NCI-H226 (cell line): ENCODE measurements at places on chromosomes 13 and 19.
A peak's percentile ranks its signal among the peaks of the same experiment; 100 is the strongest.

- no peak for DNase-seq
Measured at GRCh38 chr13:30647824-30648521, 30.3 kb downstream of the USPL1 start.

DNA sequence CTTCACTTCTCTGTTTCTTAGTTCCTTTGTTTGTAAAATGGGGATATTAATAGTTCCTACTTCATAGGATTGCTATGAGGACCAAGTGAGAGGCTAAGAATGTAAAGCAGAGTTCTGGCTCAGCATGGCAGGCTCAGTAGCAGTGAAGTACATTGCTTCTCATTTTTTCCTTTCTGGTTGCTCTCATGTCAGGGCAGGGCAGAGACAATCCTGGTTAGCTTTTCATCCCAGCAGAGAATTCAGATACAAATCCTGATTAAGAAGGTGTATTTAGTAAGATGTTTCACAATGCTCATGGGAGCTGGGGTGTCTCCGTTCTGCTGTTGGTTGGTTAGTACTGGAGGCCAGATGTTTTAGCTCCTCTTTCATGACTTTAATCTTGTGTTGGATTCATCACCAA, 42.9 kb downstream of the WASF3 start:
- no peak for DNase-seq

GRCh38 chr19:39865953-39866352, 19.8 kb upstream of the FBL start:
- no peak for DNase-seq

DNA sequence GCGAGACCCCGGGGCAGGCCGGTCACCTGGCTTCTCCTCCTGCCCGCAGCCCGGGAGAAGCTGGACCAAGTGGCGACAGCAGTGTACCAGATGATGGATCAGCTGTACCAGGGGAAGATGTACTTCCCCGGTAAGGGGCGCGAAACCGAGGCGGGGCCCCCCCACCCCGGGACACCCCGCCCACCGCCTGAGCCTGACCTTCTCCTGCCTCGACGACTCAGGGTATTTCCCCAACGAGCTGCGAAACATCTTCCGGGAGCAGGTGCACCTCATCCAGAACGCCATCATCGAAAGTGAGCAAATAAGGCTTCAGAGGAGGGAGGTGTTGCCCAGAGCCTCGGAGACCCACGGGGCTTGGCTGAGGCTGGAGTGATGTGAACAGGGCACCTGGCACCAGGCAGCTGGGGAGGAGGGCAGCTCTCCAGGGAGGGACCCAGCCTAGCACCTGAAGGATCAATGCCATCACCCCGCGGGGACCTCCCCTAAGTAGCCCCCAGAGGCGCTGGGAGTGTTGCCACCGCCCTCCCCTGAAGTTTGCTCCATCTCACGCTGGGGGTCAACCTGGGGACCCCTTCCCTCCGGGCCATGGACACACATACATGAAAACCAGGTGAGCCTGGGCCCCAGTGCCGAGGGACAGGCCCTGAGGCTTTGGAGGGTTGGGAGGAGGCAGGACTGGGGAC, 629 bp downstream of the IZUMO4 start:
- no peak for DNase-seq

DNA sequence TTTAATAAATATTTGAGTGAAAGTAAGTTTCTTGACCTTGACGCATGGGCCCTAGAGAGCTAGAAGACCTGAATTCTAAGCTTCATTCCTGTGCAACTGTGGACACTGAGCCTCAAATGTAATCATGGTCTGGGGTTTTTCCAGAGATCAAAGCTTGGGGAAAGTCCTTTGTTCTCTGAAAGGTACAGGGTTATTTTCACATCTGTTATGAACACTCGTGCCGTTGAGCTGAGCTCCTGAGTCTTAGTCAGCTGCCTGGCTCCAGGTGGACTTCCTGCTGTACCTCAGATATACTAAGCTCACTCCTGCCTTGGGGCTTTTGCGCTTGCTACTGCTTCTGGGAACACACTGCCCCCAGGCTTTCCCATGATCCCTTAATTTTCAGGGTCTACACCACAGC, 7.5 kb upstream of the ZBTB32 start:
- no peak for DNase-seq

GRCh38 chr13:33235078-33235477, 50.5 kb downstream of the STARD13 start:
- no peak for DNase-seq

DNA sequence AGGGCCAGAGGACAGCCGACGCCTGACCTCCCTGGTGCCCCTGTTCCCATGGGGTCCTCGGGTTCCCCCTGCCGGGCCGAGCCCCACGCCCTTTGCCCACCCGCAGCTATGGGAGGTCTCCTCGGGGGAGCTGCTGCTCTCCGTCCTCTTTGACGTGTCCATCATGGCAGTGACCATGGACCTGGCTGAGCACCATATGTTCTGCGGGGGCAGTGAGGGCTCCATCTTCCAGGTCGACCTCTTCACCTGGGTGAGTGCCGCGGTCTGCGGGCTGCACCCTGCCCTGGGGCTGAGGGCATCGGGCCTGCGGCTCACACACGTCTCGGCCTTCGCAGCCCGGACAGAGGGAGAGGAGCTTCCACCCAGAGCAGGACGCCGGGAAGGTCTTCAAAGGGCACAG, 6.6 kb downstream of the WDR18 start:
- DNase-seq: no peak

DNA sequence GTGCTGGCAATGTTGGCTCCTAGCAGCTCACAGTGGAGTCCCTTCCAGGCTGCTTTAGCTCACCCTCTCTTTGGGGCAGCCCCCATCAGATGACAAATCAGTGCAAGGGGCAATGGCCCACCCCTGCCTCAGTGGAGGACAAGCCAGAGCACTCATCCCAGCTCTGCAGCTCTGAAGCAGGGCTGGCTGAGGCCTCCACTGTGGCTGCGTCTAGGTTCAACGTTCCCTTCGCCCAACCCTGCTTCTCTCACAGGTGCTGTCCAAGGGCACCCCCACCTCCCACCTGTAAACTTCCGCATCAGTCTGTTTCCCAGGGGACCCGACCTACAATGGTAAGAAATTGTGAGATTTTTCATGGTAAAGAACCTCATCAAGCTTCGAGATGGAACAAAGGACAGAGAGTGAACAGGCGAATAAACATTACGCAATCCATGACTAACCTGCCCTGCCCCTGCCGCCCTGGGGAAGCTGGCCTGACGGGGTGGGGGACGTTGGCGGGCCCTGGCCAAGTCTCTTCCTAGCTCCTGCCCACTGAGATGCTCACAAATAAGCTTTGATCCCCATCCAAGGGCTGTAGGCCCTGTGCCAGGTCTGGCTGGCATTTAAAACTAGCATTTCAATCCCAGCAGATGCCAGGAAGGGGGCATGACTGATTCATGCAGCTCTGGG, 40.5 kb downstream of the DZIP1 start:
- DNase-seq: peak; percentile 19

GRCh38 chr13:48571126-48571913, 38.4 kb upstream of the RCBTB2 start:
- peak; percentile 19 for DNase-seq

DNA sequence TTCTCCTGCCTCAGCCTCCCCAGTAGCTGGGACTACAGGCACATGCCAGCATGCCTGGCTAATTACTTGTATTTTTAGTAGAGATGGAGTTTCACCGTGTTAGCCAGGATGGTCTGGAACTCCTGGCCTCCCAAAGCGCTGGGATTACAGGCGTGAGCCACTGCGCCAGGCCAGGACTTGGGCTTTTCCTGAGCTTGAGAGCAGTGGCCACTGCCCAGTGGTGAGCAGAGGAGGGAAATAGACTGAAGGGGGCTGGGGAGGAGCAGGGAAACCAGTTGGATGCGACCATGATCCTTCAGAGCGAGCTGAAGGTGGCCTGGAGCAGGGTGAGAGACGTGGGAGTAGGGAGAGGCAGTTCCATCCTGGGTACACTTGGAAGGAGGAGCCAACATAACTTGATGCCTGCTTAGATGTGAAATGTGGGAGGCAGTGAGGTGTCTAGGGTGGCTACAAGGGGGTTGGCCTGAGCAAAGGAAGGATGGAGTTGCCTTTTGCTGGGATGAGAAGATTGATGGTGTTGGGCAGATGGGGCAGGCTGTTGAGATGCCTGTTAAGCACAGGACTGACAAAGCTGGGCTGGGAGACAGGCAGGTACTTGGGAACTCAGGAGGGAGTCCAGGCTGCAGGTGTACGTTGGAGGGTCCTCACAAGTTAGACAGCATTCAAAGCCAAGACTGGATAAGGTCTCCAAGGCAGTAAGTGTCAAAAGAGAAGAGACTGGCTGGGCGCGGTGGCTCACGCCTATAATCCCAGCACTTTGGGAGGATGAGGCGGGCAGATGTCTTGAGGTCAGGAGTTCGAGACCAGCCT, 31.8 kb downstream of the KCTD15 start:
- no peak for DNase-seq

GRCh38 chr19:4556597-4557127, 2.8 kb downstream of the SEMA6B start:
- DNase-seq: peak; percentile 38

DNA sequence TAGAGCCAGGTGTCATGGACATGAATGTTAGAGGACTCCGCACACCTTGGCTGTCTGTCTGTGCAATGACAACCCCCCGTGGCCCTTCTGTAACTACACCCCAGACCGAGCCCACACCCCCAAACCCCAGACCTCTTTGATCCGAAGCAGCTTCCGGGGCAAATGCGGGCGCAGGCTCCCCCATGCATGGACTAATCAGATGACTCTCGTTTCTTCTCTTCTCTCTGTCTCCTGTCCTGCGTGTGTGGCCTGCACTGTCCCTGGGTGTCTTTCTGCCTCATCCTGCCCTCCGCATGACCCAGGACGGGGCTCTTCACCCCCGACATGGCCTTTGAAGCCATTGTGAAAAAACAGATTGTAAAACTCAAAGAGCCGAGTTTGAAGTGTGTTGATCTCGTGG, 38.9 kb downstream of the TMED1 start:
- DNase-seq: no peak

- DNase-seq: no peak
Measured at GRCh38 chr19:18999896-19000620, 33.3 kb downstream of the SUGP2 start.

DNA sequence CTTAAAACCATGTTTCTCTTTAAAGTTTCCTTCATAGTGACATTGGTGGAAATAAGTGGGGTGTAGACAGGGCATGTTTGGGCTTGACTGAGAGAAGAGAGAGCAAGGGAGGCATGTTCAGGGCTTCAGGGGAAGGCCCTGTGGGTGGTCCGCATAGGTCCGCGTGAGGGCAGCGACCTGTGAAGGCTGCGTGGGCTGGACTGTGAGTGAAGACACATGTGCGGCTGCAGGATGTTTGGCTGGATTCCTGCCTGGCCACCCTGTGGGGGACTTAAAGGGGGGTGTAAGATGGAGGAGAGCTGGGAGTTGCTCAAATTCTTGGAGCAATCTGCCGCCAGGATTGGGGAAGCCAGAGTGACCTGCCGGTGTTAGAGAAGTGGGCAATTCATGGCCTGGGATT, 23.8 kb upstream of the KLF12 start:
- no peak for DNase-seq

DNA sequence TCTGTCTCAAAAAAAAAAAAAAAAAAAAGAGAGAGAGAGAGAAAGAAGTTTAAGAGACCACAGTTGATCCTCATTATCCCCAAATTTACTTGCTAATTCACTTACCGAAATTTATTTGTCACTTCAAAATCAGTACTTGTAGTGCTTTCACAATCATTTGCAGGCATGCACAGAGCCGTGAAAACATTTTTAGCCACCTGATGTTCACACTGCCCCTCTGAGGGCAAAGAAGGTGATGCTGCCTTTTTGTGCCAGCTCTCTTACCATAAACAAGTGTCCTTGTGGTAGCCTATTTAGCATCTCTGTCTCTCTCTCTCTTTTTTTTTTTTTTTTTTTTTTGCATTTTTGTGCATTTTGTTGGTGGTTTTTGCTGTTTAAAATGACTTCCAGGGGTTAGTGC, 24.1 kb upstream of the CASP14 start:
- no peak for DNase-seq

- no peak for DNase-seq
Measured at GRCh38 chr13:30192320-30193093, 114.8 kb downstream of the KATNAL1 start.

DNA sequence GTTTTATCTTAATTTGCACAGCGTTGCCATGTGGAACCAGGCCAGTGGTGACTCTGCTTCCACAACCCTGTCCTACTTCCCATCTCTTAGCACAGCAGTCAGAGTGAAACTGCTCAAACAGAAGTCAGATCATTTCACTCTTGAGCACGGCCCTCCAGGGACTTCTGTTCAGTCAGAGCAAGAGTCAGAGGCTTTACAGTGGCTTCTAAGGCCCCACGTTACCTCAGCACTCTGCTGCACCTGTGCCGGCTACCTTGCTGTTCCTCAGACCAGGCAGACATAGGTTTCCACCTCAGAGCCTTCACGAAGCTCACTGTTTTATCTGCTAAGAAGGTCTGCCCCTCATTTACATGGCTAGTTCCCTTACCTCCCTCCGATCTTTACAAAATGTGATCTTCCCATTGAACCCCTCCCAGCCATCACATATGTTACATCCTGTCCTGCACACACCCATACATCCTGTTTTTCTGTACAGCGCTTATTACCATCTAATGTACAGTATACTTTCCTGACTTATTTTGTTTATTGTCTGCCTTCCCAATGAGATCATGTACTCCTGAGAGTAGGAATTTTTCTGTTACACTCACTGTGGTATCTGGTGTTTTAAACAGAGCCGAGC, 41.6 kb downstream of the TM9SF2 start:
- DNase-seq: no peak

GRCh38 chr13:101401196-101401595, 15.1 kb downstream of the NALCN start:
- no peak for DNase-seq

DNA sequence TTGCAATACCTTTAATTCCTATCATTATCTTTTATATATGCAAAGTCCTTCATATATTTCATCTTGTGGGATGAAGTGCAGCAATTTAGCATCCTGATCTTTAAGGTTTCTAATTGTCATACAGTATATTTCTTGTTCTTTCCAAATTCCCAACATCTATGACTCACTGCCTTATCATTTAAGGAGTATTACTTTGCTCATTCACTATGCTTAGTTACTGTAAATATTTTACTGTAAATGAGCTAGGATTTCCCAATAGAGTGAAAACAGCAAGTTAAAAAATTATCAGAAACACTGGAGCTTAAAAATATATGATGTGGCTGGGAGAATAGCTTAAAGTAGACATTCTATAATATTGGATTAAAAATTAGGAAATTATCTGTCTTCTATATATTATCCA, 69.9 kb downstream of the SLITRK6 start:
- DNase-seq: peak; percentile 69

GRCh38 chr19:30648866-30649862, 277.0 kb downstream of the ZNF536 start:
- no peak for DNase-seq

DNA sequence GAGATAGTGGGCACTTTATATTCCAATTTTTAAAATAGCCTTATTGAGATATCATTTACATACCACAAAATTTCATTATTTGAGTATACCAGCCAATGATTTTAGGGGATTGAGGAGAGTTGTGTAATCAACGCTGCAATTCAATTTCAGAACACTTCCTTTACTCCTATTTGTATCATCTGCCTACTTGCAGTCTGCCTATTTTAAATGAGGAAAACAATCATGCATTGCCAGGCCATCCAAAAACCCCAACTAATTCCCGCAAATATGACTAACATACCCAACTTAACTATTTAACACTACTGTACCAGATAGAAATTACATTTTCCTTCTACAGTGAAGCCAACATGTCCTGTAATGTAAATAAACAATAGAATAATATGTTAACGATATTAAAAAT, 26.7 kb downstream of the CAB39L start:
- DNase-seq: no peak
